B cell (primary cell): ENCODE measurements at places on chromosomes 4 and X.
A peak's percentile ranks its signal among the peaks of the same experiment; 100 is the strongest.

DNA sequence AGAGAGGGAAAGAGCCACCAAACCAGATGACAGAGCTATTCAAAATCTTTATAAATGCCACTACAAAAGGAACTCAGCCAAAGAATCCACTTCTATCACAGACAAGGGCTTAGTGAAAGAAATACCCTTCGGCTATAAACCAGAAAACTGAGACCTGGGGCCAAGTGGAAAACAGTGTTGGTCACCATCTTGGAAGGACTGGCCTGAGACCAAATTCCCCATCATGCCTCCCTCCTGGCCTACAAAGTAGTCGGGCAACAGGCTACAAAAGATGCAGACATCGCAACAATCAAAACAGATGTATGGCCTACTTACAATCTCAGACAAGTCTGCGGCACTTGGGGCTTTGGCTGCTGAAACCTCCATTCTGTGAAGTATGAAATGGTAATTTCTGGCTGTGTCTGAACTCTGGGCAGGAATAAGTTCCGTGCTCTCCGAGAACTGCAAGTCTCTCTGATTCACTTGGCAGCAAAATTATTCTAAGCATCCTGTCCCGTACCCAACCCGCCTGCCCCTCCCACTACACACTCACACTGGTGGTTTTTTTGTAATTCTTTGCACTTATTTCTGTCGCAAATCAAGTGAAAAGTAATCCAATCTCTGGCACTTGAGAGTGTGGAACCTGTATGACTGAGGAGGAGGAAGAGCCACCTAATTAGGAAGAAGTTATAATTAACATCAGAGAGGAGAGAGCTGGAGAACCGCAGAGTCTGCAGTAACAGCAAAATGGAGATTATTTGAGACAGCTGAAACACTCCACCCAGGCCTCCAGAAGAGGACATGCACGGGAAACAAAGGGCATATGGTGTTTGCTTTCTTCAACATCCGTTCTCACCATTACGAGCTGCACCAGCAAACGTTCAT, 87.8 kb downstream of the SH3KBP1 start:
- DNase-seq = no peak

- DNase-seq = no peak
Measured at GRCh38 chrX:116232833-116233232, 62.3 kb downstream of the AGTR2 start.

DNA sequence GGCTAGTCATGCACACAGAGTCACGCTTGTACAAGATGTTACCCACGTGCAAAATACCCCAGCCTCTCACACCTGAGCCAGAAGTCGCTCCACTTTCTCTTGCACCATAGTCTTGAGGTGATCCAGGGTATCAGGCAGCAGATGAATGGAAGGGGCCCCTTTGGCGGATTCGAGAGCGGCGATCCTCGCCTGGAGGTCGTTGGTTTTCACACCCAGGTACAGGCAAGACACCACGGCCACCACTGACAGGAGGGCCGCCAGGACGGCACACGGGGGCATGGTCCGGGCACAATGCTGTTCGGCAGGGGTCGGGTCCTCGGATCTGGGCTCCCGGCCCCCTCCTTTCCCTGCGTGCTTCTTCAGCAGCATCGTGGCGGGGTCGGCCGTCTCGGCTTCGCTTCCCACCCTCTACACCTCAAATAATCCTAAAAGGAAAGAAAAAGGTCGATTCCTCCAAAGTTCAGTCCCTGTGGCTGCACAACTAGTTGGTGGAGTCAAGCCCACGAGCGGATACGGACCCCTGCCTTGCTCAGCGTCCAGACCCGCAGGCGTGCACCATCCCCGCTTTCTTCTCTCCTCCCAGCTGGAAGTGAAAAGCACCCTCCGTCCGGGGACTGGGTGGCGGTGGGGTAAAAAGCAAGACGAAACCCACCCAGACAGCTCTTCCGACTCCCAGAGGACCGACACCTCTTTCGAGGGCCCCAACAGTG, 652 bp downstream of the COL25A1 start:
- DNase-seq = peak; percentile 4

DNA sequence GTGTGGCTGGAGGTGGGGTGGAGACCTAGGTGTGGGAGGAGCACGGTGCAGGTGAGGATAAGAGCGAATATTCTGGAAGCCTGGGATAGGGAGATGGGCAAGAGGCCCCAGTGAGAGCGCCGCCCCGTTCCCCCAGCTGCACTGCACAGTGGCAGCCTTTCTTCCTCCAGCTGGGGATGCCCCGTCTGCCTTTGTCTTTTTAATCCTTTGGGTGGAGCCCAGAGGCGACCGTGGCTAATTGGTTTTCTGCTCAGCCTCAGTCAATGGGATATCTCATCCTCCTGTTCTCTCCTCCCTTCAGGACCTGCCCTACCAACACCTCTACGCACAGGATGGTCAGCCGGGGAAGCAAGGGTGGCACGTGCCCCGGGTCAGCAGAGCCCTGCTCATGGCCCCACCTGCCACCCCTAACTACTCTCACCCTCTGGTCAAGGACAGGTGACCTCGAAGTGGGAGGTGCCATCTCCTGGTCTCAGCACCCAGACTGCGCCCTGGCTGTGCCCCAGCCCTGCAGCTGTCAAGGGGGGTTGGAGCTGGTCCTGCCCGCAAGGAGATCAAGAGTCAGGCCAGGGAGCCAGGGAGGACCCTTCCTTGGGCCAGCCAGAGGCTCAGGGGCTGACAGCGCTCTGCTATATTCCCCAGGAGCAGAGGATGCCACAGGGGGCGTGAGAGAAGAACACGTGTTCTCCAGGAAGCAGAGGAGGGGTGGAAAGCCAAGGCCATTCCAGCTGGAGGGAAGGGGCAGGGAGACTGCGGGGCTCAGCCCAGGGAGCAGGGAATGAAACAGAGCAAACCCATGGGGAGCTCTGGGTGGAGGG, 64.0 kb downstream of the ADRA2C start:
- no peak for DNase-seq

- no peak for DNase-seq
Measured at GRCh38 chrX:102841706-102842003, 95.4 kb upstream of the RAB40AL start.

DNA sequence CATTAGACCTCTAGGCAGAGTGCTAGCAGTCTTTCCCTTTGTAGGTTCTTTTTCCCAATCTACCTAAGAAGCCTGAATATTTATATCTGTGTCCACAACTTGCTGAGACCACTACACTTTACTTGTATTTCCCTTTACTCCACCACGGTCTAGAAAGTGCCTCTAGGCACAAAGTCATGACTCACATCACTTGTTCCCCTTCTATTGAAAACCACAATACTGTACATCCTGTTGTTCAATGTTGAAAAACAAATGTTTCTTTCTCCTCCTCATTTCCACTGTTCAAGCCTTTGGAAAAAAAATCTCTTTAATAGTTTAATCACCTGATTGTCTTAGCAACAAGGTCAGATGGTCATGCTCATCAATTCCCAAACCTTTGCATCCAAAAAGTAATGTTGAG, 326.7 kb downstream of the GUCY2F start:
- no peak for DNase-seq

- DNase-seq = no peak
Measured at GRCh38 chrX:1011691-1012283, 200.7 kb downstream of the CRLF2 start.

DNA sequence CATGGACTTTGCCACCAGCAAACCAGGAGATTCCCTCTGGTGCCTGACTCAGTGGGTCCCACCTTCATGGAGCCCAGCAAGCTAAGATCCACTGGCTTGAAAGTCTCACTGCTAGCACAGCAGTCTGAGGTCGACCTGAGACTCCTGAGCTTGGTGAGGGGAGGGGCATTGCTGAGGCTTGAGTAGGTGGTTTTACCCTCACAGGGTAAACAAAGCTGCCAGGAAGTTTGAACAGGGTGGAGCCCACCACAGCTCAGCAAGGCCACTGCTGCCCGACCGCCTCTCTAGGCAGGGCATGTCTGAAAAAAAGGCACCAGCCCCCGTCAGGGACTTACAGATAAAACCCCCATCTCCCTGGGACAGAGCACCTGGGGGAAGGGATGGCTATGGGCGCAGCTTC, 28.1 kb downstream of the FAM9A start:
- no peak for DNase-seq

- no peak for DNase-seq
Measured at GRCh38 chrX:29315931-29316330, 728.7 kb downstream of the IL1RAPL1 start.

- no peak for DNase-seq
Measured at GRCh38 chr4:105280338-105281123, 133.9 kb downstream of the TET2 start.
